ENCODE measurements at places on chromosomes 1 and 21.

DNA sequence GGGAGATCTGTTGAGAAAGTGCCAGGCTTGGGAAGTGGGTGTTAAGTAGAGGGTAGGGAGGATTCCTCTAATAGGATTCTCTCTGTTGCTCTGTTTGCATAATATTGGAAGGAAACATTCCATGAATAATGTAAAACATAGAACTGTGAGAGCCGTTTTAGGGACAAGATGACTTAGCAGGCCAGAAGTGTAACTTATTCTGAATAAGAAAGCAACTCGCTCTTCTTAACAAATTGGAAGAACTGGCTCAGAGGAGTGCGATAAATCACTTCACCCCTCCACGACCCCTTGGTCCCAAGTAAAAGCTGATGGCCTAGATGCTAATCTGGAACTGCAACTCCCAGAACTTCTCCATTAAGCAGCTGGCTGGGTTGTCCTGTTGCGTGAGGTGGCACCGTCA is 19.1 kb downstream of the SIM2 start:
- peak; percentile 70 for DNase-seq

GRCh38 chr1:8682573-8682972 is 134.9 kb downstream of the RERE start:
- DNase-seq, result peak; percentile 60

- no peak for DNase-seq
These were observed 90.1 kb upstream of the DIRAS3 start for GRCh38 chr1:68140536-68140935.

GRCh38 chr1:207815913-207816291 is 64.0 kb downstream of the CD46 start:
- DNase-seq, result peak; percentile 60

- DNase-seq, result peak; percentile 91
These were observed 40.6 kb upstream of the MARK1 start for GRCh38 chr1:220487297-220487820.

DNA sequence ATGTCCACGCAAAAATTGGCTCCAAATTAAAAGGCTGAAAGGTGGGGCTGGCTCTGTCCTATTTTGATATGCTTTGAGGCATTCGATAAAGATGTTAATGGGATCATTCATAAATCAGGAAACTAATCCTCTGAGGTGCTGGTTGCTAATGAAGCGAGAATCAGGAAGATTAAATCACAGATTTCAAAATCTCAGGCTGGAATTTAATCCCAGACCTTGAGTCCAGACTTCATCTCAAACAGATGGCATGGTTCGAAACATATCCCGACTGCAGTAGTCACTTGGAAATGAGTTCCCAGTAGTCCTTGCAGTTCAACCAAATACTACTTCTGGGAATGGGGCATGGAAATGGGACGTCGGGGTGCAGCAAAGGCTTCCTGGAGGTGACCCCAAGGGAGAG is 4.5 kb upstream of the KLF17 start:
- no peak for DNase-seq

- peak; percentile 89 for DNase-seq
These were observed 126.0 kb upstream of the KCNJ6 start for GRCh38 chr21:38042246-38042645.

DNA sequence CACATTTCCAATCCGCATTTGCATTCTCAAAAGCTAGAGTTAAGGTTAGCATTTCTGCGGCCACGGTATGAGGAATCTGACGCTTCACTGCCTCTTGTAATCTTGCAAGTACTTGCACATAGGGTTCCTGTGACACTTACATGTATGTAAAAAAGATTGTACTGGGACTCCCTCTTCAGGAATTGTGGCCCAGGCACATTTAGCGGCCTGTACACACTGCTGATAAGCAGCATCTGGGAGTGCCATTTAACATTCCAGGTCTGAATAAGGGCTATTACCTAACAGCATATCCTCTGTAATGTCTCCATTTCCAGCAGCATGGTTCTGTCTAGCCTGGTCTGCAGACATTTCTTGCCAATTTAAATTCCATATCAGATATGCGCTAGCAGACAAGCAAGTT is 75.7 kb downstream of the AXDND1 start:
- peak; percentile 40 for DNase-seq

DNA sequence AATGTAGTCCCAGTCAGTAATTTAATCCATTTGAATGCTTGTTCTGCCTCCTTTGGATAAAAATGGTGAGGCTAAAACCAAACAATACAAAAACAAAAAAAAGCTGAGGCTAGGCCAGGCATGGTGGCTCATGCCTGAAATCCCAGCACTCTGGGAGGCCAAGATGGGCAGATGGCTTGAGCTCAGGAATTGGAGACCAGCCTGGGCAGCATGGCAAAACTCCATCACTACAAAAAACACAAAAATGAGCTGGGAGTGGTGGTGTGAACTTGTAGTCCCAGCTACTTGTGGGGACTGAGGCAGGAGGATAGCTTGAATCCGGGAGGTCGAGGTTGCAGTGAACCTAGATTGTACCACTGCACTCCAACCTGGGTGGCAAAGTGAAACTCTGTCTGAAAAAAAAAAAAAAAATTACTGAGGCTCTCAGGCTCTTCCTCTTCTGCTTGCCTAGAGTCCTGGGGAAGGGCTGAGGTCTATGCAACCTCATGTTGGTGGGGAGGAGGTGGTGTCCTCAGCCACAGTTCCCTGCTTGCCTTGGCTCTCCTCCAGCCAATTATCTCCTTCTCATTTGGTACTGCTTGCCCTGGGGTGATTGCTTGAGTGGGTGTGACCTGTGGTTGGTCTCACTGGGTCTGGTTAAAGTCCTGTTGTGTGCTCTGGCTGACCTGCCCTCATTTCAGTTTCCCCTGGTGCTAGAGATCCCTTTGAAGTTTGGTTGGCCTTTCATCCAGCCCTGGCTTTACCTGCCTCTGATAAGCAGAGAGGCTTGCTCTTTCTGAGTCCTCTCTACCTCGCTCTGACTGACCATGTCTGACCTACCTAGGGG is 20.9 kb downstream of the S1PR1 start:
- peak; percentile 88 for DNase-seq

- no peak for DNase-seq
These were observed 976 bp downstream of the SSBP3 start for GRCh38 chr1:54404939-54405897.

GRCh38 chr1:112418099-112418892 is 22.3 kb downstream of the CTTNBP2NL start:
- DNase-seq, result no peak

- DNase-seq, result no peak
These were observed 2.6 kb downstream of the TDRKH start for GRCh38 chr1:151787689-151788088.

- DNase-seq, result peak; percentile 34
These were observed 344.6 kb downstream of the RYR2 start for GRCh38 chr1:237386362-237387143.

GRCh38 chr1:157145076-157145475 is 6.9 kb upstream of the ETV3 start:
- peak; percentile 37 for DNase-seq

GRCh38 chr1:186429017-186429416 is 31.9 kb downstream of the PDC start:
- no peak for DNase-seq

- no peak for DNase-seq
These were observed 65.6 kb downstream of the PRKCZ start for GRCh38 chr1:2115702-2116341.

DNA sequence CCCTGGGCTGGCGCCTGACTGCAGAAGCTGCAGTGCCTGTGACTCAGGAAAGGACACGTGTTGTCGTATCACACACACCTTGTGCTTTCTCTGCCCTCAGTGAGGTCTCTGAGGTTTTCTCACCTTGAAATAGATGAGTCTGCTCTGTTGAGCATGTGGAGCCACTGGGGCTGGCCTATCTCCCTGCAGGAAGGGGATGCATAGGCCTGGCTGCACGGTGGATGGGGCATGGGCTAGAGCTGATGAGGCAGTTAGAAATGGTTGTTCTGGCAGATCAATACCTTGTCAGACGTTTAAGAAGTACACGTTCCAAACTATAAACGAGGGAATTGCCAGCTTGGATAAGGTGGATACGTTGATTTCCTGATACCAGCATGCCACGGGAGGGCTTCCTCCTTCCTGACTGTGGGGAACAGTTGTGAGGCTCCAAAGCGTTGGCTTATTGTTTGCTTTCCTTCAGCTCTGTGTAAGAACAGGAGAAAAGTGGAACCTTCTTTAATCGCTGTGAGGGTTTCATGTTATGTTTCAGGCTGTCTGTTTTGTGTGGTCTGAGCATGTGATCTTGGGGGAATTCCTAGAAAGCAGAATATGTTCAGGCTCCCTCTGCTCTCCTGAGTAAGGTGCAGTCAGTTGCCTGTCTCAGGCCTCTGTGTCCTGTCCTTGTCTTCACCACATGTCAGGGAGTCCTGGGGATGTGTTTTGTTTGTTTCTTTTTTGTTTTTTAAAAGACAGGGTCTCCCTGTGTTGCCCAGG is 44.8 kb downstream of the PCNT start:
- DNase-seq, result no peak

- DNase-seq, result no peak
These were observed 28.0 kb downstream of the SLAMF1 start for GRCh38 chr1:160618763-160619274.

DNA sequence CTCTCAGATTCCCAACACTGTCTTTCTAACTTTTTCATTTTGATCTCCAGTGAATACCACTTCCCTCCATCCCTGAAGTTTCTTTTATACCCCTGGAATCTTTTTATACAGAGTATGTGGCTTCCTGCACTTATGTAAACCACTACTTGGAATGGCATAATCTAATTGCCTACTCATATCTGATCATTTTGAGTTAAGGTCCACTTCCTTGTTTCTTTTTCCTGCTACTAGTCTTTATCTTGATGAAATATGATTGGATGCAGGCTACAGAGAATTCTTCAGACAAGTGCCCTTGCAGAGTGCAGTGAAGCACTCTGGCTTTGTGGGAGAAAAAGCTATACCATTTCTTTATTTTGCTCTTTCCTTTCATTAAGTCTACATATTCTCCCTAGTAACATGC is 325.3 kb upstream of the ADAMTS5 start:
- peak; percentile 14 for DNase-seq

DNA sequence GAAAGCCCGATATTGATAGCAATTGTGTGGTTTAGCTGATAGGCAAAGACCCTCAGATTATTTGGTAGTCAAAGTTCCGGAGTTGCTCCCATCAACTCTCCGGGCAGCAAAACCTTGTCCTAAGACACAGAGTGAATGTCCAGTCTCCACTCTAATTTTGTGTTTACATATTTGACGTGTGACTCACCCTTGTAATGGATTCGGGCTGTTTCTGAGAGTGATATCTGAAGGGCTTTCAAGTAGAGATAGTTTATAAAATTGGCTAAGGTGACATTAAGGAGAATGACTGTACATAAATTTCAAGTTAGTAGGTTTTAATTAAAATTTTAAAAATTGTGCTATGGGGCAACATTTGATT is 154.2 kb downstream of the CNIH3 start:
- DNase-seq, result peak; percentile 13

- DNase-seq, result peak; percentile 81
These were observed 50.6 kb downstream of the WDR64 start for GRCh38 chr1:241702442-241703373.

GRCh38 chr1:37244083-37244480 is 209.8 kb upstream of the GRIK3 start:
- no peak for DNase-seq

DNA sequence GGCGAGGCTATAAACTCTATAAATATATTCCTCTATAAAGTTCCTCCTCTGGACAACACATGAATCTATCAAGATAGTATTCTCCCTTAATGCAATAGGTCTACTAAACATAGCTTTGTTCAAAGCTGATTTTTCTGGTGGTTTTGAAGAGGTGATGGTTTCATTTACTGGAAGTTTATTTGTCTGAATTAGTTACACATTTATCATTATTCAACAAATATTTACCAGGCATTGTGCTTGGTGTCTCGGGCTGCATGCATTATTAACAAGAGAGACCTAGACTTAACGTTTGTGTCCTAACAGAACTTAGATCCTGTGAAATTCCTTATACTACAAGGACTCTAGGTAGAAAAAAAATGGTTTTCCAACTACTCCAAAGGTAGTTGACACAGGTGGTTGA is 511.4 kb upstream of the B3GALT2 start:
- peak; percentile 80 for DNase-seq

- DNase-seq, result no peak
These were observed 63.8 kb downstream of the OLFML3 start for GRCh38 chr1:114043054-114043453.

- no peak for DNase-seq
These were observed 262.3 kb downstream of the LRRC40 start for GRCh38 chr1:69943030-69943429.

DNA sequence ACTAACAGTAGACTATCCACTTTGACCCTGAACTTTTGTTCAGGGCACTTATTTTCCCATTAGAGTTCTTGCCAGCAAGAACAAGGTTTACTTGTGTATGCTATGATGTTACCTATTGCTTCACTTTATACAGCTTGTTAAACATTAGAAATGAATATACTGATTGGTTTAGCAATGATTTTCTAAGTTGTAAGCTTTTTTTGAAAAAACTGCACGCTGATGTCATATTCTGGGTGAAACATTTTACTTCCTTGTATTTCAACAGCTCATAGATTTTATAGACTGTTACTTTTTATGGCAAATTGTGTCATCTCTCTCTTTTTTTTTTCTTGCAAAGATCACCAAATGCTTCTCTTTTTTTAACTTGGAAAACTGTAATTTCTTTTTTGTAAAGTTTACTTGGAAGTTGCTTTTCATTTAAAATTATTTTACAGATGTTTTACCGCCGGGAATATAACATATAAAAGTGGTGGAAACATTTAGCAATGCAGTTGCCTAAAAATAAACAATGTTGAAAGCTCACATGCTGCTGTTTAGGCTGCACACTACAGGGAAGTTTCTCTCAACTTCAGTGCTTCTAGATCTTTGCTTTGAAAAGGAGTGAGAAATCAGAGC is 215.3 kb upstream of the NFIA start:
- peak; percentile 91 for DNase-seq

GRCh38 chr1:219670426-219671149 is 57.7 kb upstream of the ZC3H11B start:
- no peak for DNase-seq

DNA sequence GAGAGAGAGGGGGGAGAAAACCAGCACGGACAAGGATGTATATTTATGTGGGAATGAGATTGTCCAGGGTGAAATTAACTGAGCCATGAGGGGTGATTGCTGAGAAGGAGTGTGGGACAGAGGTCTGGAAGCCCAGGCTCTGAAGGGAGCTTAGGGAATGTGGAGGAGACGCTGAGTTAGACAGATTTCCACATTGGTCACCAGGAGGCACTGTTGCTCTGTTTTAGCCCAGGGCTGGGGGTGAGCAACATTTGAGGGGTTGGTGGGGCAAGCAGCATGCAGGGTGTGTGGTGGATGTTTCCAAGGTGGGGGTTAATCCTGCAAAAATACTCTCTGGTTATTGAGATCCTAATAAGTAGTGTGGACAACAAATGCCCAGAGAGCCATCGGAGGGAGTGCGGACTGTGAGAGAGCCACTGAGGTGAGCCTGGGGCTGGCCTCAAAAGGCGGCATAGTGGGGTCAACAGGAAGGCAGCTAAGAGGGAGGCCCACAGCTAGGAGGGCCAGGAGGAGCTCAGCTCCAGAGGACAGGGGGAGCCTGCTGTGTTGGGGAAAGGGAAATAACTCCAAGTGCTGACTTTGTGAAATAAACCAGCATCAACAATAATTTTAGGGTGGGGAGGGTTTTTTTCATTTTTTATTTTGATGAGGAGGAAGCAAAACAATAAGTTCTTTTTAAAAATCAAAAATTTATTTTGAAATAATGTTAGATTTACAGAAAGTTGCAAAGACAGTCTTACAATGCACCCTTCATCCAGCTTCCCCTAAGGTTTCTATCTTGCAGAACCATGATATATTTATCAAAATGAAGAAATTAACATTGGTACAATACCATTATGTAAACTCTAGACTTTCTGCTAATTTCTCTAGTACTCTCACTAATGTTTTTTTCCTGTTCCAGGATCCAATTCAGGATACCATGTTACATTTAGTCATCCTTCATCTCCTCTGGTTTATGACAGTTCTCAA is 82.8 kb upstream of the CD34 start:
- no peak for DNase-seq

GRCh38 chr21:41054018-41054578 is 113.9 kb upstream of the BACE2 start:
- DNase-seq, result no peak
